ENCODE measurements at places on chromosomes 3 and 15. TPM values are rescaled to one million over a fixed set of nuclear protein-coding genes. Genes with fewer than 3 reads are reported as not detected.
A peak's percentile ranks its signal among the peaks of the same experiment; 100 is the strongest.

DNA sequence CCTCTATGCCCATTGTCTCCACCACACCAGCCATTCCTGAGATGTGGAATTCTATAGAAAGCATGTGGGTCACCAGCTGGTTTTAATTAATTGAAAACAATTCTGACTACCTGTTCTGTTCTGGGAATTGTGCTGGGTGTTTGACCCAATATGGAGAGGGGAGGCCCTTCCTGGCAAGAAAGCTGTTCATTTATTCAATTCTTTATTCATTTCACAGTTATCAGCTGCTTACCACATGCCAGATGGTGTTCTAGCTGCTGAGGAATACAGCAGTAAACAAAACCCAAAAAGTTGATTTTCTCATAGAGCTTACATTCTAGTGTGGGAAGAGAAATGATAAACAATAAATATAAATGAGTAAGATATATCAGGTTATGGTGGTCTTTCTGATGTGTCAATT lies 296.1 kb upstream of the RASGRP1 start:
- ATAC-seq, result no peak

DNA sequence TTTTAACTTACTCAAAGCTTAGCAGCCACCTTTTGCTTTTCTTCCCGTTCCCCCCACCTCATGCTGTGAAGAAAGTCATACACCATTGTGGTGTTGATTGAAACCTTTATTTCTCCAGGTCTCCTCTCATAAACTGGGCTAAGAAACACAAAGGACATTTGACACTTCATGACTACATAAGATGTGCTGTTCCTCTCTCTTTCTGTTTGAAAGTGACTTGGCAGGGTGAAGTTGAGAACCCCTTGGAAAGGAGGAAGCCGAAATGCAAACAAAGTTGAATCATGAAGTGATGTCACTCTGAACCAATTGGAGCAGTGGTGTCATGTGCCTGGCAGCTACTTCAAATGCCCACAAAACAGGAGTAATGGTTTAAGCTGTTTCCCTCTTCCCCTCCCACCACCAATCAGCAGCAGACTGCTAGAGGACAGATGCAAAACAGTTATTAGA lies 174.7 kb downstream of the IGF1R start:
- ATAC-seq, result peak; percentile 94

- ATAC-seq, result no peak
Measured at GRCh38 chr3:88031642-88032077, 27.1 kb downstream of the CGGBP1 start.

GRCh38 chr3:64848127-64848800 lies 160.5 kb upstream of the ADAMTS9 start:
- no peak for ATAC-seq

- no peak for ATAC-seq
Measured at GRCh38 chr3:11373654-11374053, 101.5 kb downstream of the ATG7 start.

DNA sequence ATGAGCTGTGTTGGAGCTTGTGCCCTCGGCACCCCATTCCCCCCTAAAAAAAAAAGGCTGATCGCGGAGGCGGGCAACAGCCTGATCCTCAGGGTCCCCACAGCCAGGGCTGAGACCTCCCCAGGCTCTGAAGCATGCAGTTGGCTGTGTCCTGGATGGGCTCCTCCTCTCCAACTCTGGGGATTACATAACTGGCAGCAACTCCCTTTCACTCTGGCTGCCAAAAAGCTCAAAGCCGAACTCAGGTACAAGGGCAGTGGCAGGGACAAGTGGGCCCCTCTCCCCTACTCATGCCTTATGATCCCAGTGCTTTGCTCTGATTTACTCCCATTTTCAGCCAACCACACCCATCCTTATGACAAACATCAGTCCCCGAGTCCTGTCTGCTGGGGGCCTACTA lies 18.3 kb downstream of the TPRA1 start:
- ATAC-seq, result no peak

- ATAC-seq, result no peak
Measured at GRCh38 chr3:190131329-190131728, 10.6 kb upstream of the P3H2 start.

- ATAC-seq, result no peak
Measured at GRCh38 chr3:48432411-48433371, 2.8 kb upstream of the PLXNB1 start.

DNA sequence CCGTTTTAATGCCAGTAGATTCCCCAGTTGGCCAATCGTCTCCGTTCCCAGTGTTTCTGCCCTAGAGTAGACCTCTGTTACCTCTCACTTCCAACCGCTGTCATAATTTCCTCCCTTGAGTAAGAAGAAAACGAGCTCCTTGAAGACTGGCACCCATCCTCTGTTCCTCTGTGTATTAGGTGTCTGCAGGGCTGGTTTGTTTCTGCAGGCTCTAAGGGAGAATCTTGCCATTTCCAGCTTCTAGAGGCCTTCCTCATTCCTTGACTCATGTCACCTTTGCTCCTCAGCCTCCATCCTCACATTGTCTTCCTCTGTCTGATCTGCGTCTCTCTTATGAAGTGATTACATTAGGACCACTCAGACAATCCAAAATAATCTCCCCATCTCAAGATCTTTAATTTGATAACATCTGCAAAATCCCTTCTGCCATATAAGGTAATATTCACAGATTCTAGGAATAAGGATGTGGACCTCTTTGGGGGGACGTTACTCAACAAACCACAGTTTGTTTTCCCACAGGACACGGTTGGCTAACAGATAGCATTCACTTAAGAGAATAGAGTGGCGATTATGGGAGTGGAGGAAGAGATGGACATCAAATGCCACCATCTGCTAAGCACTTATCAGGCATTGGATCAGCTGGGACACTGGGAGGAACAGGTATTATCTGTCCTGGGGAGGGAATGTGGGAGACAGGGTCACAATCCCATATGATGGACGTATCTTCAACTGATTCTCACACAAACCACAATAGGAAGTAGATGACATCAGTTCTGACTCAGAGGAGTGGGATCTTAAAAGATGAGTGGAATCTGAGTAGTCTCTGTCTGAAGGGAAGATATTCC lies 17.1 kb downstream of the ARHGAP31 start:
- ATAC-seq, result no peak

- no peak for ATAC-seq
Measured at GRCh38 chr3:171351676-171352075, 108.5 kb downstream of the TNIK start.

The IRAK2 gene
- total RNA-seq, result 0.63 TPM

The GATA2 gene
- 1.0 TPM for total RNA-seq

The MME gene
- total RNA-seq, result 6.6 TPM

The CLDN1 gene
- 0.97 TPM for total RNA-seq

The NUP210 gene
- total RNA-seq, result 11.6 TPM

Data from motor neuron (in vitro differentiated cells).